ENCODE measurements at places on chromosomes 1 and 21.

- DNase-seq: no peak
These were observed 44.3 kb downstream of the CD34 start for GRCh38 chr1:207866471-207867135.

DNA sequence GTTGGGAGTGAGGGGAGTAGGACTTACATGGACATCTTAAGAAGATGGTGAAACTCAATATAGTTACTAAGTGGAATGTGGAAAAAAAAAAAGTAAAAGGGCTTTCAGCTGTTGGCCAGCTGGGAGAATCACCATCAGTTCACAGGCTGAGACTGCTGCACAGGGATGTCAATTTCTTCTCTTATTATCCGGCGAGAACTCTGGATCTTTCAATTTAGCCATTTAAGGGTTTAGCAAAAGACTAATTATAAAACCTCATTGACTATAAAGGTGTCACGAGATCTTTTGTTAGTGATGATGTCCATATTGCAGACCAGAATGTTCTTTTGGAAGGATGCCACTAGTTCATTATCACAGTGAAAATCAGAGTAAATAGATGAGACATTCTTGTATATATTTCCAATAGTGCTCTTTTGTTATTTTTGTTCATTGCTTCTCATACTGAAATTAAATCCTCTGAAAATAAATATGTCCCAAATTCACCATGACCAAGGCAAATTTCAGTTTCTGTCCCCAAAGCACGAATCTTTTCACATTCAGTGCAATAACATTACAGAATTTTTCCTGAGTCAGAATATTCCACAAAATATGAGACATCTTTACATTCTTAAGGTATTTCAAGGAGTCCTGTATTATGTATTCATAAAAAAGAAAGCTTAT is 266.1 kb downstream of the DNM3 start:
- no peak for DNase-seq

DNA sequence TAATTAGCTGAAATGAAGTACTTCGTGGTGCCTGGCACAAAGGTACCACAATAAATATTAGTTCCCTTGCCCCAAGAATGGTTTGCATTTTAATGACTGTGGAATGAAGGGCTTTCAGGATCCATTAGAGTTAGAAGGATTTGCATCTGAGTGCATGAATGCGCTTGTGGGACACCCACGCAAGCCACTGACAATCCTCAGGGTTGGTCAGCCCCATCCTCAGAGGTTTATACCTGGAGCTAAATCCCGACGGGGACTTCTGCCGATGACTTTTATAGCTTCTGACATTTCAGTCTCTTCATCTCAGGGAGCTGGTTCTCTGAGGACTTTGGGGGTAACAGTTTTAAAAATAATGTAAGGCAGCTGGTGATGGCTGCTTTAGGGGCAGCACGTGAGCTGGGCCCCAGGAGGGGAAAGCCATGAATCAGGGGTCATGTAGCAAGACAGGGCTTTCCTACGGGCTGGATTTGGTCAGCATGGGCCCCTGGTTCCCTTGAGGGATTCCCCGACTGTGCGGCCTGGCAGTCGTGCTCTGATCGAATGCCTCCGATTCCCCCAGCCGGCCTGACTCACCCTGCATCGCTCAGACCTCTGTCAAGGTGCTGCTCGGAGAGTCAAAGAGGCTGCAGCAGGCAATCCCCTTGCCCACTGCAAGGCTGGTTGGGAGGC is 20.8 kb upstream of the IL10 start:
- DNase-seq: peak; percentile 47

GRCh38 chr1:167927046-167927754 is 9.3 kb upstream of the DCAF6 start:
- no peak for DNase-seq

DNA sequence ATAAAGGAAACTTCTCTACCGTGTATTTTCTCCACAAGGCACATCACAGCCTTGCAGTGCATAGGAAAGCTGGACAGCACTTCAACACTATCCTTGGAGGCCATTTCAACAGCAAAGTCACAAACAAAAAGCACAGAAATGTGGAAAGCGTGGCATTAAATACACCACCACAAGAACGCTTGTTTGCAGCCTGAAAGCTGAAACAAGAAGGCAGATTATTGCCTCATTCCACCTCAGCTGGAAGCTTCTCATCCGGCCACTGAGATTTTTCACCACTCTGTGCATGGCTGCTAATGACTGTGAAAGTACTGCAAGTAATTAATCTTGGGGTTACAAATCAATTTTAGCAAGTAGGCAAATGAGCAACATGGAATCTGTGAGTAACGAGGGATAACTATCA is 50.9 kb upstream of the GALNT2 start:
- DNase-seq: no peak

DNA sequence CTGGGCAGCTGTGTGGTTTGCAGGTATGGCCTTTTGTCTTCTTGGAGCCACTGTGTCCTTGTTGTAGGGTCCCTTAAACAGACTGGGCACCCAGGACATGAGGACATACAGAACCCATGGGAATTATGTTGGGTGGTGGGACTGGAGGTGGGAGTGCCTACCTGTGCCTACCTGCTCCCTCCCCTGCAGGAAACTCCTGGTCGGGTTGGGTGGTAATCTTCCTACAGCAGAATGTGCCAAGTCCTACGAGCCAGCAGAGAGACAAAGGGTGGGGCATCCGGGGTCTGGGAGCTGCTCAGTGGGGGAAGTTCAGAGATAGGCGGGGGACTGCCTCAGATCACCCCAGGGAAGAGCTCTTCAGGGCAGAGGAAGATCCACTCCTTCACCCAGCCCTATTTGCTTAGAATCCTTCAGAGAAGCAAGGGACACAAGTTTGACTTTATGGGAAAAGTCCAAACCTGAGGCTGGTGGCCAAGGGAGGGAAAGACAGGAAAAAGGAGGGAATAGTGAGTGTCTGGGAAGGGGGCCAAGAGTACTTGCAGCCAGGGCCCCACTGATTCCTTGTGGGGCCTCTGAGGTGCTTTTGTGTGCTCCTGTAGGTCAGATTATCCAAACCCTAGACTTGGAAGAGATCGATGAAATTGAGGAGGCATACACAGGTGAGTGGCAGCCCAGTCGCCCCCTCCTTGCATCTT is 58.3 kb downstream of the KIF21B start:
- DNase-seq: no peak

GRCh38 chr21:42599486-42599885 is 53.9 kb upstream of the PDE9A start:
- DNase-seq: no peak

- no peak for DNase-seq
These were observed 47.6 kb downstream of the KDM5B start for GRCh38 chr1:202760589-202760988.

- DNase-seq: no peak
These were observed 19.4 kb upstream of the UBE2U start for GRCh38 chr1:64184003-64184440.

DNA sequence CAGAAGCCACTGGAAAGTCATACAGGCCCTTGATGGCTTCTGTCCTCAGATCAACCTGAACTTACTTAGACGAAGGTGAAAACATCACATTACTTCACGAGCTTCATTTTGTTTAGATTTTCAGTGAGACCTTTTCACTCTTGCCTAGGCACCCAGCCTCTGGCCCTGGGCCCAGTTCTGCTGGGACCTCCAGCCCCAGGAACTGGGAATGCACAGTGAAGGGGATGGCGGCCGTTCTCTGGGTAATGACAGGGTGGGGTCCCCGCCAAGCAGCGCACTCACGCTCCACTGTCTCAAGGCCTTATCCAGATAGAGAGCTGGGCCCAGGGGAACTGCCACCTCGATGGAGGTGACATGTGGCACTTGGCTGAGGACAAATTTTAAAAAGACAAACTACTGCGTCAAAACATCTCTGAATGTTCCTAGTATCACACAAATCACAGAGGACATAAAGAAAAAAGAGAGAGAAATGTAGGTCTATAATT is 54.8 kb downstream of the NPHP4 start:
- no peak for DNase-seq

DNA sequence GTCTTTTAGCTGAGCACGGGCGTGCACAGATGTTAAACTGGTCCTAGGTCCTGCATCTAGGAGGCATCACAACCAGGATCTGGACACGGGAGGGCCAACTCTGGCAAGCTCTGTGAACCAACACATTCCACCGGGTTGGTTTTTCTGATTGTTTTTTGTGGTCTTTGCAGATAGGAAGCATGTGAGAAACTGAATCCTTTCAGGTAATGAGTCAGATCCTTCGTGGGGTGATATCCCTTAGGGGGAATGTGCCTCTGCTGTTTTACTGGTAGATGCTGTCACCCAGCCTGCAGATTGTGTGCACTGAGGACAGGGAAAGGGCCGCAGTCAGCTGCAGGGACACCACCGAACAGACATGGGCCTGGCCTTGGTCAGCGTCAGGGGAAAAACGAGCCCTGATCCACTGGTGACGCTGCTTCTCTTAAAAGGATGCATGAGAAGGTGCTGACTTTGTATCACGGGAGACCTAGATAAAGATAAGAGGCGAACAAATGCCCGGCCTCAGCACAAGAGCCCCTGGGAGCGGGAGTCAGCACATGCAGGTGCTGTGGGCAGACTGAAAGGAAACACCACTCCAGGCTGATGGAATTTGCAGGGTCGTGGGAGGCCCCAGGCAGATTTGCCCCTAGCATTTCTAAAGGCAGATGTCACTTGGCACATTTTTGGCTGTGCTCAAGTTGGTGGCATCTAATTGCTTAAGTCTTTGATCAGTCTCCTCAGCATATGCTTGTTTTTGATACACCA is 51.1 kb downstream of the DOP1B start:
- no peak for DNase-seq

DNA sequence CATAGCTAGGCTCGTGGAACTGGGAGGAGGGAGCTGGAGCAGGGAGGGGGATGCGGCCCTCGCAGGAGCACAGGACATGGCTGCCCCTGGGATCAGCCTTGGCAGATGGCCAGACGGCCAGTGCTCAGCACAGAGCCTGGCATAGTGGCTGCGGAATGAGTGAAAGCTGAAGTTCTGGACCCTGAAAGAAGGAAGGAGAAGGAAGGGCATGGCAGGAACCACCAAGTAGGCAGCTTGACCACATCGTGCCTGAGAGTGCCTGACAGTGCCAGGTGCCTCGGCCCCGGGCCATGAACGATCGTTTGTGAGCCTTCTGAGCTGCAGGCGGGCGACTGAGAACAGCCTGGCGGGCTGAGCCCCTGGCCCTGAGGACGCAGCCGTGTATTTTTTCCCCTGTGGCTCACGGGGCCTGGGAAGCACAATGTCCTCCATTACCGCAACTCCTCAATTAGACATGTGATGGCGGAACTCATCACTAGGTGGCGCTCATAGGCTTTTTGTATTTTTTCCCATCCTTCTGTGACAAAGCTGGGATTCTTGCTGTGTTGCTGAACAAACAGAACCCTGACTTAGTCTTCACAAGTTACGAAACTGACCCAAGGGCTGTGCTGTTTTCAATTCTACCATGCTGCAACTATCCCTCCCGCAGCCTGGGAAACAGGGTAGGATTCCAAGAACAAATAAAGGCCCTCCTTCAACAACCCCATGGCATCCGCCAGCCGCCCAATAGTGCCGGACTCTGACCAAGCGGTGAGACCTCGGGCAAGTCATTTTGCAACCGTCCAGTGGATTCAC is 29.9 kb upstream of the TMEM61 start:
- DNase-seq: peak; percentile 36

DNA sequence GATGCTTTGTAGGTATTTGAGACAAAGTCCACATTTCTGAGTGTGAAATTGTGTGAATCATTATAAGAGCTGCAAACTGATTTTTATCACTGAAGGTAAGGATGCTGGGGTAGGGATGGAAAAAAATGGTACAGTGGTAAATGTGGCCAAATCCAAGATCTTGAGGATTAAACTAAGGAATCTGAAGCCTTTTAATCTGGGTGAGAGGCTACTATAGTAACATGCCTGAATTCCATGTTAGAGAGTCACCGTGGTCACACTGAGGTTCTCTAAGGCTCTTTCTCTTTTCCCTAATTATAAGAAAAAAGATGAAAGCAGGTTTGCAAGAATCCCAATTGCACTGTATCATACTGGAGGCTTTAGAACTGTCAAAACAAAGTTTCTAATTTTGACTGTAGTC is 17.6 kb downstream of the PTGER3 start:
- no peak for DNase-seq

DNA sequence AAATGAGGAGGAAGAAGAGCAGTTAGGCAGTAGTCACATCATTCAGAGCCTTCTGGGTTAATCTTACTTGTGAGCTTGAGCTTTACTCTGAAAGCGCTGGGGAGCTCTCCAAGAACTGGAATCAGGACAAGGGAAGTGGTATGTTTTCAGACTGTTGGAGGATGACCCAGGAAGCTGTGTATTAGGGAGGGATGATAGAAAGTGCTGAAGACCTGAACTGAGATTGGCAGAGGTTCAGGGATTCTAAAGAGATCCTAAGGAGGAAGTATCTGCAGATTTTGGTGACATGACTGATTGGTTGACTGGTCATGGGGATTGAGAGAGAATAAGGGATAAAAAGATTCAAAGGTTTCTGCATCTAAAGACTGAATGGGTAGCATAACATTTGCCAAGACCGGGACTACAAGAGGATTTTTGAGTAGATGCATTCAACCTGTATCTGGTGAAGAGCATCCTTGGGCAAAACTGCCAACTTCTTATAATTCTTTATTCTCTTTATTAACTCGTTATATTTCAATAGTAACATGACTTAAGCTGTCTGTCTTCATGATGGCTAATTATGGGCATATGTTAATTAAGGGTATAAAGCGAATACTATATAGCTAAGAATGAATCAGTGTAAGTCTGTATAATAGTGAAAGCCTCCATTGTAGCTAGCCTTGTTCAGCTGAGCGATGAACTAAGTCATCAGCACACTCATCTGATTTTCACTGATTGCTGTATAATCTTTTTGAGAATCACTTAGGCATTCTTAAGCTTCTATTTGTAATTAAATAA is 41.8 kb downstream of the XCL1 start:
- DNase-seq: no peak

Data from B cell (primary cell).